ENCODE measurements at places on chromosomes 11 and 22.

DNA sequence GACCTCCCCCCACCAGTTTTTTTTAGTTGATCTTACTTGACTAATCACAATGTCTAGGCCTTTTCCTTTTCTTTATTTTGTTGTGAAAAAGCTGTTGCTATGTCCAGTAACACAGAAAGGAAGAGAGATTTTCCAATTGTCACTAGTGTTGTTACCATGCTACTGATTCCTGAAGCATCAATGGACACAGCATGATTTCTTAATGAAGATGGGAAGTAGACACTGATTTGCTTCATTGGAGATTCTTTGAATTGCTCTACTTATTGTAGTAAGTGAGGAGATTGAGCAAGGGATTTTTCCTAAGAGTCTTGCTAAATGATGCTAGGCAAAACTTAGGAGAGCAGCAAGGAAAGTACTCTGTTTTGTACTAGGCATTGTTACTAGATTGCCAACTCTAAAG, 4.6 kb downstream of the AASDHPPT start:
- no peak for DNase-seq

DNA sequence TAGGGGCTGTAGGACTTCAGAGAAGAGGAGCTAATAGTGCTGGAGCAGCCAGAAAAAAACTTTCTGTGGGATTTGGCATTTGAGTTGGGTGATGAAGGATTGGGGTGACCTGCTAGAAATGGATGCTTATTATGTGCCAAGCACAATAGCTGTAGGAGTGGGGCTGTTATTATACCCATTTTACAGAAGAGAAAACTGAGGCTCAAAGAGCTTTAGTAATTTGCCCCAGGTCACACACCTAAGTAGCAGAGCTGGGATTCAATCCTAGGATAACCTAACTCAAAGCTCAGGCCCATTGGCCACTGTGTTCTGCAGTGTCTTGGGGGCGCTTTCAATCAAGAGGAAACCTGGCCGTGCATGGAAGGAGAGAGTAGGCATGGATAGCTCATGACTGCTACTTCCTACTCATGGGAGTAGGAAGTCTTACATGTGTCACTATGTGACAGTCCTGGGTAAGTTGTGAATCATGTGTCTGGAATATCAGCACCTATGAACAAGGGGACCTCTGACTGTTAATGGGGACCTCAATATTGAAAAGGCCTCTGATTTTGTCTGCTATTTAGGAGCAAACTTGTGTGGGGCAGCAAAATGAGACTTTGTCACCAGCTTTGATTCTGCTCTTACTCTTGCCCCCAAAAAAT, 6.1 kb upstream of the ELF5 start:
- DNase-seq, result no peak

DNA sequence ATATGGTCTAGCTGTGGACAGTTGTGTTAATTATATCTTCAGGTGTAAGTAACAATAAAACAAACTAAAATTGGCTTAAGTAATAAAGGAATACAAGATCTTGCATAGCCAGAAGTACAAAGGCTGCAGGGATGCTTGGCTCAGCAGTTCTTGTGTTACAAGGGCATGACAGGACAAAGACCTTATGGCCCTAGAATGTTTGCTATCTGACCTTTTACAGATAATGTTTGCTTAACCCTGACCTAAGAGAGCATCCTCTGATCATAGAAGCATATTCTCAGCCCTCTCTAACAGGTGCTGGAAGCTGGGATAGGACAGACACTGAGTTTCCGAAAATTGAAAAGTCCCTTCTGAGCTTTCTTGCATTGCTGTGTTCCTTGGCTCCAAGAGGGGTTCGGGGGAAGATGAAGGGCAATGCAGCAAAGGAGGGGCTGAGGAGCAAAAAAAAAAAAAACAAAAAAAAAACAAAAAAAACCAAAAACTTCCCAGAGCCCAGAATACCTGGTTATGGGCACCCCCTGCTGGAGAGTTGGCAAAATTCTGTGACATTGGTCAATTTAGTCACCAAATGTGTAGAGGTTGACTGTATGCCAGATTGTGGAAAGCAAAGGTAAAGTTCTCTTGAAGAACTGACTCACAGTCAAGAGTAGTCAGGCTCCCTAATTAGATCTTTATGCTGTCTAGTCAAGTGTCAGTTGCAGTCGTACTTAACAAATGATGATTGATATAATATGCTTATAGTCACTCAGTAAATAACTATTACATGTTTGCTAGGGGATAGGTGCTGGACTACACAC, 10.4 kb upstream of the HIKESHI start:
- DNase-seq, result peak; percentile 44

- no peak for DNase-seq
These were observed 152.0 kb upstream of the TBCEL start for GRCh38 chr11:120871924-120872323.

DNA sequence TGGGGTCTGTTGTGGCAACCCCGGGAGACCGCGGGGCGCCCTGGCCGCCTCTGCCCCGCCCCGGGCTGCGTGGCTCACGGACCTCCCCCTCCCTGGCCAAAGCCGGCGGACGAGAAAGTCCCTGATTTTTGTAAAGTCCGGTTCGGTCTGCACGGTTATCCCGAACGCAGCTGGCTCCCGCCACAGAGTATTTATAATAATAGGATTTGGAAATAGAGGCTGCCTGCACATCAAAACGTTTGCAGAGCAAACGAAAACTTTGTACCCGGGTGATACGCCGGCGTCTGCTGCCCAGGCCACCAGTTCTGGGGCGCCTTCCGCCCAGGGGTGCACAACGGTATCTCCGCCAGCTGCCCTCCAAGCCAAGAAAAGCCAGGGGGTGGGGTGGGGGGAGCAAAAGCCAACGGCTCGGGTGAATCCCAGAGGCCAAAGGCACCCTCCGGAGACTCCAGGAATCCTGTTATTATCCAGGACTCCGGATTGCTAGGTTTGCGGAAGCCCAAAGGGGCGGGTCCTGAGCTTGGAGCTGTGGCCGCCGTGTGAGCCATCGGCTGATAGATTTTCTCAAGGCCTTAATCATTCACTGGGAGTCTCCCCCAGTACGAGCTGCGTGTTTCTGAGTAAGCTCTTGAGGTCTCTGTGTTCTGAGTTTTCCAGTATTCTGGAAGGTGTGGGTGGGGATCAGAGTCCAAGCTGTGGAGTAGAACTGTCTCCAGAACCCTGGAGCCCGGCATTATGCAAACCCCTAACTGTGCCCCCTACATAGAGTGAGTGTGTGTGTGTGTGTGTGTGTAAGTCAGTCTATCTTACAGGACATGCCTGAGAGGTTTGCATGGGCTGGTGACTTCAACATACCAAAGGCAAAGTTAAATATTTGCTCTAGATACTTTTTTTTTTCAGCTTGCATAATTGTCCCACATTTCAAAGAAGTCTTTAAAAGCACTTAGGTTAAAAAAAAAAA, 673 bp upstream of the SHANK2 start:
- DNase-seq, result no peak

DNA sequence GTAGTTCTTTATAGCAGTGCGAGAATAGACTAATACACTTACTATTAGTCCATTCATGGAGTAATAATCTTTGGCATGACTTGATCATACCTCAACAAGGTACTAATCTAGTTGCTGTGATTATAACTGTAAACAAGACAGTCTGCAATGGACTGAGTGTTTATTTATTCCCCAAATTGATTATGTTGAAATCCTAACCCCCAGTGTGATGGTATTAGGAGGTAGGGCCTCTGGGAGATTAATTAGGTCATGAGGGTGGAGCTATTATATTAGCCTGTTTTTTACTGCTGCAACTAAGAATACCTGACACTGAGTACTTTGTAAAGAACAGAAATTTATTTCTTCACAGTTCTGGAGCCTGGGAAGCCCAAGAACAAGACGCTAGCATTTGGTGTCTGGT, 30.9 kb upstream of the CSNK2A3 start:
- DNase-seq, result no peak

GRCh38 chr11:8059571-8060011, 21.4 kb upstream of the TUB start:
- DNase-seq, result no peak

DNA sequence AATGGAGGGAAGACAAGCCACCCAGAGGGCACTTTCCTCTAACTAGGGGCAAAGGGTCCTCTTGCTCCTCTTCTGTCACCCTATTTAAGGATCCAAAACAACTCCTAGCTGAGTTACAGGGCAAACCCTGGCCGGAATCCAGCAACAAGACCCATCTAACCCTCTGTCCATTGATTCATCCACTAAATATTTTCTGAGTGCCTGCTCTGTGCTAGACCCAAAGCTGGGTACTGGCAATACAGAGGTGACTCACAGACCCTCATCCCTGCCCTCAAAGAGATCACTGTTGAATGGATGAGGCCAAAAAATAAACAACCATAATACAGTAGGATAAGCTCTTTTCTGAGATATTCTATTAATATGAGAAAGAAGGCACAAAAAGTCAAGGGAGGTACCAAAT, 4.3 kb upstream of the GALNT18 start:
- no peak for DNase-seq

GRCh38 chr22:42925598-42925997, 68.5 kb upstream of the ARFGAP3 start:
- no peak for DNase-seq

All from stimulated activated CD4-positive, alpha-beta T cell treated with anti-CD3 and anti-CD28 coated beads, Interleukin-15, amount 100 ng/mL, for 1 hour (primary cell).